ENCODE measurements at places on chromosomes 11 and 22.

GRCh38 chr22:31088233-31088986 is 7.3 kb downstream of the SMTN start:
- DNase-seq, result no peak

DNA sequence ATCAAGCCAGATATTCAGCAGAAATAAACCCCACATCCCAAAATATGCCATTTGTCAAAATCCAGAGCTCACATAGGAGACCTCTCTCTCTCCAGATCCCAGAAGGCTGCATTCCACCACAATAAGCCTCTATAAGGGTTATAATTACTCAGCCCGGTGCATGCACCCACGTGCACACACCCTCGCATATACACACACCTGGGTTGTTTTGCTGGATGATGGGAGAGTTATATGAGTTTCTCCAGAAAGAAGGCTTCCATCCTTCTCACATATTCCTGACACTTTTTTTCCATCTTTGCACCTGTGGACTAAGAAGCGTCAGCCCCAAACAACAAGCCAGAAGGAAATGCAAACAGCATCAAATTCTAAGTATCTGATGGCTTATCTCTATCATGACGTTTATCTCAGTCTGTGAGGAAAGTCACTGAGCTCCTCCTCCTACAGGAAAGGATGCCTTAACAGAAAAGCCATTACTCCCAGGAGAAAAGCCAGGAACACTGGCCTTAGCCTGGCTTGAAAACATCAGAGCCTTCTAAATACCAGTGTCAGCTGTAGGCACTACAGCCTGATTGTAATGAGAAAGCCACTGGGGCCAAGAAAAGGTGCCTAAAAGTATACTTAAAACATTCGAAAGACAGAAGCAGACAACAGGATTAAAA is 253.2 kb downstream of the LARGE1 start:
- DNase-seq, result no peak

DNA sequence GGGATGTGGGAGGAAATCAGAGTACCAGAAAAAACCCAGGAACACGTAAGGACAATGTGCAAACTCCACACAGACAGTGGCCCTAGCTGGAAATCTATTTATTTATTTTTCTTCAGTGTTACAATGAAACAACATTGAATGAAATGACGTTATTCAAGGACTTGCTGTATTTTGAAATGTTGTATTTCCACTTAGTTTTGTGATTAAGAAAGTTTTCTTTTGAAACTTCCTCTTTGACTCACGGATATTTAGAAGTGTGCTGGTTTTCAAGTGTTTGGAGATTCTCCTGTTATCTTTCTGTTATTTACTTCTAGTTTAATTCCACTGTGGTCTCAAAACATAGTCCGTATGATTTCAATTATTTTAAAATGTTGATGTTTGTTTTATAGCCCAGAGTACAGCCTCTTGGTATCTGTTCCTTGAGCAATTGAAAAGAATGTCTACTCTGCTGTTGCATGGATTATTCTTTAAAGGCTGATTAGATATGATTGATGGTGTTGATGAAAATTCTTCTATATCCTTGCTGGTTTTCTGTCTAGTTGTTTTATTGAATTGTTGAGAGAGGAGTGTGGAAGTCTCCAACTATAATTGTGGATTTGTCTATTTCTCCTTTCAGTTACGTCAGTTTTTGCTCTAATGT is 141.0 kb downstream of the ARHGAP20 start:
- no peak for DNase-seq

DNA sequence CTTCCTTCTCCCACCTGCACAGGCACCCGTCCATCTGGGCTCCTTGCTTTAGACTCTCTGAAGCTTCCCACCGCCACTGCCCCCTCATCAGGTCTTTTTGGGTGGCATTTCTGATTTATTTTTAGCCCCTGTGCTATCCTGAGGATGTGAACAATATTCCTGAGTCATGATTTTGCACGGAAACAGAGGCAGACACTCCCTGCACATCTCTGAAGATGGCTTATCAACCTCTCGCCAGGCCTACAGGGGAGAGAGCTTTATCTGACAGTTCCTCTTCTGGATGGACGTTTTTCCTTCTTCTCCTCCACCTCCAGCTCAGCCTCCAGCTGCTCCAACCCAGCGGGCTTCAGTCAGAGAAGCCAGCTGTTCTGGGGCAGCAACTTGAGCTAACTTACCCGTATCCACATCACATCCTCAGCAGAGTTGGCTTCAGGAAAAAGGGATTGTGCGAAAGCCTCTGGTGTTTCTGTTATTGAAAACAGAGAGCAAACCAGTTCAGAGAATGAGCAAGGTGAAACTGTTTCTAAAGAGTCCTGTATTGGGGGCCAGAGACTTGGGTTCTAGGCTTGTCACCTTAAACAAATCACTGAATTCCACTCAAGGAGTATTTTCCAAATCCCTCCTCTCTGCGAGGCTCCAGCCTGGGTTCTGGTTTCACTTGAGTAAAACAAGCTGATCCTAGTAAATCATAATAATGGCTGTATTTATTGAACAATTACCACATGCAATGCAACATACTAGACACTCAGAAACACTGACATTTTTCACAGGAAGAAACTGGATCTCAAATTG is 33.1 kb upstream of the ETS1 start:
- no peak for DNase-seq

DNA sequence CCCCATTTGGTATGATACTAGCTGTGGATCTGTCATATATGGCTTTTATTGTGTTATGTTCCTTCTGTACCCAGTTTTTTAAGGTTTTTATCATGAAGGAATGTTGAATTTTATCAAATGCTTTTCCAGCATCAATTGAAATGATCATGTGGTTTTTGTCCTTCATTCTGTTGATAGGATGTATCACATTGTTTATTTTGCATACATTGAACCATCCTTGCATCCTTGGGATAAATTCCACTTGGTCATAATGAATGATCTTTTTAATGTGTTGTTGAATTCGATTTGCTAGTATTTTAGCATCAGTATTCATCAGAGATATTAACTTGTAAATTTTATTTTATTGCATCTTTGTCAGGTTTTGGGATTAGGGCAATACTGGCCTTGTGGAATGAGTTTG is 31.1 kb downstream of the TAF1D start:
- DNase-seq, result no peak
